ENCODE measurements at places on chromosomes 2 and 18.

DNA sequence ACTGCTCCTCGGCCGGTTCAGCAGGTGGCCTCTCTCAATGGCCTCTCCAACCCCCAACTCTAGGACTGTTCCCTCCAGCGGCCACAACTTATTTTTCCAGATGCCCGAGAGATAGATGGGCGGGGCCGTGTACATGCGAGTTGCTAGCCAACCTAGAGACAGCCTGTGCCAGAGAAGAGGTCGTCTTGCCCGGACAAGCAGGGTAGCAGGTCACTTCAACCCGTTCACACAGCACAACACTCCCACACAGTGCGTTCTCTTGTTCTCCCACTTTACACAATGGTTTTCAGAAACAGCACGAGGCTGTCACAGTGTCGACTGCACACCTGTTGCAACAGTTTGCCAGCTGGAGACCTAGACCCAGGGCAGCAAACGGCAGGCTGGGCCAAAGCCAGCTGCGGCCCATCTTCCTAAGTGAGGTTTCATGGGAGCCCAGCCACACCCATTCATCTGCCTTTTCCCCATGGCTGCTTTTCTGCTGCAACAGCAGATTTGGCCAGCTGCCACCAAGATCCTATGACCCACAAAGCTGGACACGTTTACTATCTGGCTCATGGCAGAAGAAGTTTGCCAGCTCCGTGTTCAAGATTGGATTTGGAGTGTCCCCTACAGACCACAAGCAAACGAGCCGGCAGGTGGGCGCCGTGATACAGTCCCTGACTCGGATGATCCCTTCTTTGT lies 7.3 kb upstream of the PRLH start:
- no peak for DNase-seq

GRCh38 chr2:36235426-36235825 lies 120.2 kb upstream of the CRIM1 start:
- DNase-seq, result no peak

DNA sequence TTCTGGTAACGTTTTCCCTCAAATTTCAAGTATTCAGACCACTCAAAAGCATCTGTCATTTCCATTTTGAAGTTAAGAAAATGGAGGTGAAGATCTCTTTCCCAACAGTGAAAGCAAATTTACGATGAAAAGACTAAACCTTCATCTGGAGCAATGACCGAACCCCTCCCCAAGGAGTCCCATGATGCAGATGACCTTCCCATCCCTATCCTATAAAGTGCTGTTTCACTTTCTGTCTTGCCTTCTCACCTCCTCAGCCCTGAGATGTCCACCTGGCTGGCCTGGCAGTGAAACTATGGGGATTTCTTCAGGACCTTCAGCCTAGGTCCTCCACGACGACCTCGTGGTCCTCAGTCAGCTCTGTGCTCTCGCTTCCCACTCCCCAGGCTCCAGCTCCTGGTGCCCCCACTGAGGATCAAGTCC lies 925 bp upstream of the NPC1 start:
- DNase-seq, result no peak

- DNase-seq, result no peak
Measured at GRCh38 chr18:36589857-36590543, 238.8 kb downstream of the TPGS2 start.

DNA sequence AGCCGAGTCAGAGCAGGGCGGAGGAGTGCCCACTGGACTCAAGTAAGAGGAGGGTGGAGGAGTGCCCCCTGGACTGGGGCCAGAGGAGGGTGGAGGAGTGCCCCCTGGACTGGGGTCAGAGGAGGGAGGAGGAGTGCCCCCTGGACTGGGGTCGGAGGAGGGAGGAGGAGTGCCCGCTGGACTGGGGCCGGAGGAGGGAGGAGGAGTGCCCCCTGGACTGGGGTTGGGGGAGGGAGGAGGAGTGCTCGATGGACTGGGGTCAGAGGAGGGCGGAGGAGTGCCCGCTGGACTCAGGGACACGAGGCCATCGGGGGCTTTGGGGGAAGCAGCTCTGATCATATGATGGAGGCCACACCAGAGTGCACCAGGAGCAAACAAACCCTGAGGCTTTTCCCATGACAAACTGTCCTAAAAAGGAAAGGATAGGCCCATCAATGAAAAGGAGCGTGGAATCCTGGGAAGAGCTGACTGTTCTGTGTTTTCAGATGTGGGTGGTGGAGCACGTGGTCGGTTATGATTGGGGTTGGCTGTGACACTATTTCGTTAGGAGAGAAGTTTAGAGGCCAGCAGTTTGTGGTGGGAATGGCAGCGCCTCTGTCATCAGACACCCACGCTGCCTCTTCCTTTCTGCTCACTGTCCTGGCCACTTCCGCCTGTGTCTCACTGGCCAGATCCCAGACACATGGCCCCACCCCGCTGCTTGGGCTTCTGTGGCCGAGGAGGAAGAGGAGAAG lies 24.5 kb upstream of the HPCAL1 start:
- no peak for DNase-seq

DNA sequence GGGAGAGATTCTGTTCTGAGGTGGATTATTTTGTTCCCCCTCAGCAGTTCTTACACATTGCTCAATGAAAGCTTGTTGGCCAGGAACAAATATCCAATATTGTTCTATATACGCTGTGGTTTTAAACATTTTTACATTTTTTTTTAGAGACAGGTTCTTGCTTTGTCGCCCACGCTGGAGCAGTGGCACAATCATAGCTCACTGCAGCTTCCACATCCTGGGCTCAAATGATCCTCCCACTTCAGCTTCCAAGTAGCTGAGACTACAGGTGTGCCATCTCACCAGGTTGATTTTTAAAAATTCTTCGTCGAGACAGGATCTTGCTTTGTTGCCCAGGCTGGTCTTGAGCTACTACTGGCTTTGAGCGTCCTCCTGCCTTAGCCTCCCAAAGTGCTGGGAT lies 58.9 kb upstream of the KIF5C start:
- no peak for DNase-seq

- DNase-seq, result no peak
Measured at GRCh38 chr2:24885221-24886125, 34.6 kb downstream of the ADCY3 start.

- no peak for DNase-seq
Measured at GRCh38 chr18:2083691-2084090, 487.6 kb downstream of the METTL4 start.

DNA sequence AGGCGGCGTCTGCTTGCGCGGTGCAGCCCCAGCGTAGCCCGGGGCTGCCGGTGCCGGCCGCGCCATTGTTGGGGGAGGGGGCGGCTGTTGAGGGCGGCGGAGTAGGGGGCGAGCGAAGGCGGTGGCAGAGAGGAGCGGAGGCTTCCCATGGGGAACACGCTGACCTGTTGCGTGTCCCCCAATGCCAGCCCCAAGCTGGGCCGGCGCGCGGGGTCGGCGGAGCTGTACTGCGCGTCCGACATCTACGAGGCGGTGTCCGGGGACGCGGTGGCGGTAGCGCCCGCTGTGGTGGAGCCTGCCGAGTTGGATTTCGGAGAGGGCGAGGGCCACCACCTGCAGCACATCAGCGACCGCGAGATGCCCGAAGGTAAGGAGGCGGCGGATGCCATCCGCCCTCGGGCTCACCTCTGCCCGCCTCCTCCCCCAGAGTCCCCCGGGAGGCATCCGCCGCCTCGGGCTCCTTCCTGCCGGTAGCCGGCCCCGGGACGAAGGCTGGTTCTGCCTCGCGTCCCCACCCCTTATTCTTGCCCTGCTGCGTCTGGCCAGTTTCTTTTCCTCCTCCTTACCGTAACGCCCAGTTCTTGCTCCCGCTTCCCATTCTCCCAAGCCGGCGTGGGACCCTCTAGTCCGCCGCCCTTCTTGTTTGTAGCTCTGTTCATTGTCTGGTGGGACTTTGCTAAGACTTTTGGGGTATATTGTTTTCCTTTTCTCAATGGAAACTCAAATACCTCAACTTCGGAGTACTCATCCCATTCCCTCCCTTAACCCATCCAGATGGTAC lies 500 bp downstream of the CCNYL1 start:
- DNase-seq, result peak; percentile 63

DNA sequence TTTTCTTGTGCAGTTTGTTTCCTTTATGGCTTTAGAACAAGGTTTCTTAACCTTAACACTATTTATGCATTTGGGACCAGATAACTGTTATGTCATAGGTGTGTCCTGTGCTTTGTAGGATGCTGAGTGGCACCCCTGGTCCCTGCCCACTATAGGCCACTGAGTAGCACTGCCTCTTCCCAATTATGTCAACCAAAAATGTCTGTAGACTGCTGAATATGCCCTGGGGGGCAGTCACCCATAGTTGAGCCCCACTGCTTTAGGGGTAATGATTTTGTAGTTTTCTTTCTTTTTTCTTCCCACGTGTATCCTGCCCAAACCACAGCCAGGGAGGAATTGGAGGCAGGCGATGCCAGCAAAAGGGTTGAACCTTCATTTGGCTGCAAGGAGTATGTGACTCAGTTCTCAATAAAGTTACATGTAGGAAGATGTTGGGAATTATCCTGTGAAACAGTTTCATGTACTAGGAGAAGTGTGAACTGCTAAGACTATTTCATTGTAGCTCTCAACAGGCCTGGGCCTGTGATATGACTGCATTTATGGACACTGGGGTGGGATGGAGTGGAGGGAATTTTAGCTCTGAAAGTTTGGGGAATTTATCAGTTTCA lies 65.7 kb downstream of the FMNL2 start:
- no peak for DNase-seq

- no peak for DNase-seq
Measured at GRCh38 chr18:49678440-49678839, 116.6 kb downstream of the LIPG start.

- DNase-seq, result no peak
Measured at GRCh38 chr2:57443973-57444521, 602.6 kb upstream of the VRK2 start.

DNA sequence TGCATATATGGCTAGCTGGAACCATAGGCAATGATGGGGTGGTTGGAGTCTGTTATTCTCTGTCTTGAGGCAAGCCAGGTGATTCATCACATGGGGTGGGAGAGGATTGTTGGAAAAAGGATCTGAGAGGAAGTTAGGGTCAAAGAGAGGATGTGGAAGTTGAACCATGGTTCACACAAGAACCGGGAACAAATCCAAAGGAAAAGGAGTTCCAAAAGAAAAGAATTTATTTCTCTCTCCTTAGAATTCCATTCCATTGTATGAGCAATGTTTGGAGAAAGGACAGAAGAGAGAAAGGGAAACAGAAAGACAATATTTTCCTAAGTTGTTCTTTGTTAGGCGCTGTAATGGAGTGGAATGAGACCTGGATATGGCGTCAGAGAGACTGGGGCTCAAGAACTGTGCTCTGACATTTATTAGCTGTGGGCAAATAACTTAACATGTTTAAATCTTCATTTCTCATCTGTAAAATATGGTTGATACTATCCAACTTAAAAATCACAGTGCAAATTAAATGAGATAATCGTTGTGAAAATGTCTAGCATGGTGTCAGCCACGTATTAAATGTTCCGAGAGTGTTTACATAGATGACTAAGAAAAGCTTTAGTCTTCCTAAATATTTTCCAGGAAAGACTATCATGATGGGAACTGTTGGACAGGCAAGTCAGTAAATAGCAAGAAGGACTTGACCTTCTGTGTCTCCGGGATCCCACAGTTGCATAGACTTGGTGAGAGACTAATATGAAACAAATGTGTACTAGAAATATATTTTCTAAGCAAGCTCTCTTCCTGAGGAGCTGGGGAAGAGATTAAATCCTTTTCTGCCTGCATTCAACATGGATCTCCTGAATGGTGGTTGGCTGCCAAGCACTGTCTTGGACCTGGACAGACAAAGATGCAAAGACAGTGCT lies 71.4 kb downstream of the TRIB2 start:
- no peak for DNase-seq

GRCh38 chr18:55869556-55870501 lies 281.8 kb upstream of the TCF4 start:
- DNase-seq, result no peak

- no peak for DNase-seq
Measured at GRCh38 chr2:26620031-26620605, 21.0 kb downstream of the CIB4 start.

DNA sequence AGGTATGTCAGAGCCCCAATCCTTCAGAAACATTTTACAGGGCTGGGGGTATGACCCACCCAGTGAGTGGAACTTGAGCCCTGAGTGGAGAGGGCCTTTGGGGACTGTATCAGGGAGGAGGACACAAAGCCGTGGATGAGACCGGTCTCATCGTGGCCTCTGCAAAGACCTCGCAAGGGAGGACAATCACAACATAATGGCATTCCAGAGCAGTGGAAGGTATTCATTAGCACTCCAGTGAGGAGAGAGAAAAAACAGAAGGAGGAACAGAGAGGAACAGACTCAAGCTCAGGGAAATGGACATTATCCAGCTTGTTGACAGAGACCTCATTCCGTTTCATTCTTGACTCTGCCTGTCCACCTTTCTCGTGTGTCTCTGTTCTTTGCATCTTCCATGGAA lies 38.8 kb upstream of the CTAGE1 start:
- no peak for DNase-seq

GRCh38 chr2:139819273-139819796 lies 1039.1 kb upstream of the NXPH2 start:
- DNase-seq, result no peak

DNA sequence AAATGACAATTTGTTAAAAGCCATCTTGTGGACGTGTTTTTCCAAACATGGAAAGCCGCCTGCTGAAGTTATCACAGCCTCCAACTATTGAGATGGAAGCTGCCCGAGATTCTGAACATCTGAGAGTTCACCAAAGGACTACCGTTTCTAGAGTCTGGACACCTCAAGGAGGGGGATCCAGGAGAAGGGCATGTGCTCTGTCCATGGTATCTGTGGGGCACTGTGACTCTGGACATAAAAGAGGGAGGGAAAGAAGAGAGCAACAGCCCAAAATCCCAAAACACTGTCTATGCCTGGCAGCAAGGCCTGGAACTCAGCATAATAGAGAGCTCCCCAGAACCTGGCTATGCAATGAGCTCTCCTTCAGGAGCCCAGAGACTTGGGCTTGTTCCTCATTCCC lies 319.9 kb downstream of the EN1 start:
- no peak for DNase-seq

- no peak for DNase-seq
Measured at GRCh38 chr2:15315411-15315810, 245.7 kb downstream of the NBAS start.

GRCh38 chr2:58515827-58516573 lies 274.9 kb upstream of the FANCL start:
- no peak for DNase-seq

- DNase-seq, result peak; percentile 1
Measured at GRCh38 chr2:73176205-73176880, 26.0 kb upstream of the NOTO start.

DNA sequence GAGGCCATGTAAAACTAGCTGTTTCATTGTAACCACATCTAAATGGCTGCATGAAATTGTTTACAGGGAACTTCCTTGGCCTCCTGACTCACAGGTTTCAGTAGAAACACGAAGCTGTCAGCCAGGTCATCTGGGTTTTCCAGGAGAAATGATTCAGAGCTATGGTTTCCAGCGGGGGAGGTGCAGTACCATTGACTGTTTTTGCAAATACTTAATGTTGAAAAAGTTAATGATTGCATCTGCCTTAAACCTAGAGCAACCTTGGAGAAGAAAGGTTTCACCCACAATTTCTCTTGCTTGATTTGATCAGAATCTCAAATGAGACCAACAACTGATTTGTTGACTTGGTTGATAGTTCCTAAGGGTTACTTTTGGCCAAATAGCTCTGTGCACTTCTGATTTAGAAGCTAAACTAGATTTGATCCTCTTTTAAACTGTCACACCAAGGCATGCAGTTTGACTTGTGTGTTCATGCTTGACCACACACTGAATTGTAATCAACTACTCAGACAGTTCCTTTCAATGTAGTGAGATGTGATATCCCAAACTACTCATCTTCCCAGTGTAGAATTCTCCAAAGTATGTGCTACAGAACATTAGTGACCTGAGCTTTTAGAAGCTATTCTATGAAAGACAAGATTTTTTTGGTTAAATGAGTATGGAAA lies 193.5 kb upstream of the CHST9 start:
- no peak for DNase-seq
